ENCODE measurements at places on chromosomes 7 and 10. TPM values are rescaled to one million over a fixed set of nuclear protein-coding genes. Genes with fewer than 3 reads are reported as not detected.
A peak's percentile ranks its signal among the peaks of the same experiment; 100 is the strongest.

TWIST1 gene
- not detected for total RNA-seq

ERVW-1 gene
- not detected for total RNA-seq

AKR1B1 gene
- total RNA-seq = 89.6 TPM

C10orf62 gene
- total RNA-seq = not detected

- no peak for DNase-seq
Measured at GRCh38 chr7:47816647-47817046, 131.6 kb downstream of the PKD1L1 start.

DNA sequence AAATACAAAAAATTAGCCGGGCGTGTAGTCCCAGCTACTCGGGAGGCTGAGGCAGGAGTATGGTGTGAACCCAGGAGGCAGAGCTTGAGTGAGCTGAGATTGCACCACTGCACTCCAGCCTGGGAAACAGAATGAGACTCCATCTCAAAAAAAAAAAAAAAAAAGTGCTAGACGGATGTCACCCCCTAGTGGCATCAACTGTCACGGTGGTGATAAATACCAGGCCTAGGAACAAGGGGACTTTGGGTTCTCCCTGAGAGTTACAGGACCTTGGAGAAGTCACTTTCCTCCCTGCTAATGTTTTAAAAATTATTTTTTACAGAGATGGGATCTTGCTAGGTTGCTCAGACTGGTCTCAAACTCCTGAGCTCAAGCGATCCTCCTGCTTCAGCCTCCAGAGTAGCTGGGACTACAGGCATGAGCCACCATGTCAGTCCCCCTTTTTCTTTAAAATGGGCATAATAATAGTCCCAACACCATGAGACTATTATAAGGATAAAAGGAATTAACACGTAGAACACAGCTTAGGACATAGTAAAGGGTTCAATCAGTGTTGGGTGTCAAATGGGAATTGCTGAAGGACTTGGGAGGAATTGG, 2.6 kb upstream of the TMEM130 start:
- DNase-seq = peak; percentile 50

GRCh38 chr10:91621483-91622113, 11.3 kb downstream of the PPP1R3C start:
- DNase-seq = no peak

DNA sequence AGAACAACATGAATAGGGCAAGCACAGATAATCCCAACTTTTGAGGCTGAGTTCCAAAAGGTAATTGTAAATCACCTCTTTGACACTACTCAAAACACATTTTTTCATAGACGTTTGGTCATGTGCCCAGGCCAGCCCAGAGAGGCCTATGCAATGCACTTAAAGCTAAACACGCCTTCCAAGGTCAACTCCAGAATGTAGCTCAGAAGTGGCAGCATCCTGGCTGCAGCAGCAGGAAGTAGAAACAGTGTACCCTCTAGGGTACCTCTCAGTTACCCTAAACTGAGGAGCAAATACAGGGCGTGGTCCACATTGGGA, 58.7 kb downstream of the OSBPL3 start:
- no peak for DNase-seq

DNA sequence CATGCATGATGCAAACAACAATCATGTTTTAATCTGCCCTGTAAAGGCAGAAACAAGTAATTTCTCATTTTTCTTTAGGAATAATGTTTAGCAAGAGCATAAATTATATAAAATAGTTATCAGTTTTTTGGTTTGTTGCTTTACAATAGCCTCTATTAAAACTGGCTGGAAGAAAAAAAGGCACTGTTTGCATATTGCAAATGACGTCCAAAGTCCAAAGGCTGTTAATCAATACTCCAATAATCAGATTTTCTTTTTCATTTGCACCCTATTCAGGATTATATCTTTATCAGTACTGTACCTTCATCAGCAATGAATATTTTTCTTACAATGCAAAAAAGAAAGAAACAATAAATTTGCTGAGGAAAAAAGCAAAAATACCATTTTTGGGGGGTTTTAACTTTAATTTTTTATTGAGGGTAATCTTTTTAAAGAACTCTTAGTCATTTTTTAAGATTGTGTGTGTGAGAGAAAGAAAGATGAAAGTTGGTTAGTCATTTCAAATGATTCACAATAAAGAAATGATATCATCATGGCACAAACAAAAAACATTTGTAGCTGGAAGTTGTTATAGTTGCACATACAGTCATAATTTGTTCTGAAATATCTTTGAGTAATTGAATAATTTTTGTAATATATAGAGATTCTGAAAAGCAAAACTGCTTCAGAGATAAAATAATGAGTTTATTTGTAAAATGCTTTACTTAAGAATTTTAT, 44.4 kb upstream of the AKR1C2 start:
- DNase-seq = no peak

- peak; percentile 21 for DNase-seq
Measured at GRCh38 chr10:74167443-74167842, 16.4 kb downstream of the ADK start.

GRCh38 chr7:11343818-11344413, 370.2 kb downstream of the PHF14 start:
- peak; percentile 51 for DNase-seq

Data from B cell (primary cell).